ENCODE measurements at places on chromosomes 2 and 18. TPM values are rescaled to one million over a fixed set of nuclear protein-coding genes. Genes with fewer than 3 reads are reported as not detected.

The TUBA4B gene
- not detected for total RNA-seq

The OTOF gene
- 0.08 TPM for total RNA-seq

The SAG gene
- not detected for total RNA-seq

The UGT1A8 gene
- not detected for total RNA-seq

The CCNYL1 gene
- total RNA-seq, result 10.2 TPM

The ACMSD gene
- total RNA-seq, result not detected

The ITGA4 gene
- total RNA-seq, result 1.8 TPM

The C2orf69 gene
- total RNA-seq, result 8.0 TPM

The COQ10B gene
- total RNA-seq, result 20.5 TPM

The REG3A gene
- not detected for total RNA-seq

The REEP1 gene
- 23.6 TPM for total RNA-seq

The RFX8 gene
- total RNA-seq, result not detected

The TNS1 gene
- 705 TPM for total RNA-seq

The SKOR2 gene
- not detected for total RNA-seq

The LAMA1 gene
- total RNA-seq, result not detected

The MARCO gene
- 19.7 TPM for total RNA-seq

The OR6B2 gene
- total RNA-seq, result not detected
